Stimulated activated CD4-positive, alpha-beta T cell treated with anti-CD3 and anti-CD28 coated beads, Interleukin-4, amount 100 ng/mL, for 24 hours (primary cell): ENCODE measurements at places on chromosomes 1 and 21.

GRCh38 chr1:22500471-22500870 is 48.8 kb downstream of the ZBTB40 start:
- DNase-seq = no peak

- peak; percentile 35 for DNase-seq
These were observed 44.5 kb downstream of the SLC22A15 start for GRCh38 chr1:116020668-116021272.

- no peak for DNase-seq
These were observed 6.5 kb downstream of the WARS2 start for GRCh38 chr1:119133987-119134386.

DNA sequence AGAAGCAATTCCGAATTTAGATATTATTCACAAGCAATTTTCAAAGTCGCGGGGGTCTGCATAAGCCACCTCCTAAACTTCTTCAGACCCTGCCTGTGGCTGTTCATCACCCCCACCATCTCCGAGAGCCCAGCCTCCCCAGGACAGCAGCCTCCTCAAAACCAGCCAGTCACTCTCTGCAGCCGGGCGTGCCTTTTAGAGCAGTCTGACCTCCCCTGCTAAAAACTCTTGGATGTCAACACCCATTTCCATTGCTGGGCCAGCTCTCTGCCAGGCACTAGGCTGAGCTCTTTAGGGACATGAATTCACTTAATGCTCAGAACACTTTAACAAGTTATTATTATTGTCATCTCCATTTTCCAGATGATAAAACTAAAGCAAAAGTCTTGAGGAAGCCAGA is 11.7 kb downstream of the ADPRS start:
- DNase-seq = no peak

DNA sequence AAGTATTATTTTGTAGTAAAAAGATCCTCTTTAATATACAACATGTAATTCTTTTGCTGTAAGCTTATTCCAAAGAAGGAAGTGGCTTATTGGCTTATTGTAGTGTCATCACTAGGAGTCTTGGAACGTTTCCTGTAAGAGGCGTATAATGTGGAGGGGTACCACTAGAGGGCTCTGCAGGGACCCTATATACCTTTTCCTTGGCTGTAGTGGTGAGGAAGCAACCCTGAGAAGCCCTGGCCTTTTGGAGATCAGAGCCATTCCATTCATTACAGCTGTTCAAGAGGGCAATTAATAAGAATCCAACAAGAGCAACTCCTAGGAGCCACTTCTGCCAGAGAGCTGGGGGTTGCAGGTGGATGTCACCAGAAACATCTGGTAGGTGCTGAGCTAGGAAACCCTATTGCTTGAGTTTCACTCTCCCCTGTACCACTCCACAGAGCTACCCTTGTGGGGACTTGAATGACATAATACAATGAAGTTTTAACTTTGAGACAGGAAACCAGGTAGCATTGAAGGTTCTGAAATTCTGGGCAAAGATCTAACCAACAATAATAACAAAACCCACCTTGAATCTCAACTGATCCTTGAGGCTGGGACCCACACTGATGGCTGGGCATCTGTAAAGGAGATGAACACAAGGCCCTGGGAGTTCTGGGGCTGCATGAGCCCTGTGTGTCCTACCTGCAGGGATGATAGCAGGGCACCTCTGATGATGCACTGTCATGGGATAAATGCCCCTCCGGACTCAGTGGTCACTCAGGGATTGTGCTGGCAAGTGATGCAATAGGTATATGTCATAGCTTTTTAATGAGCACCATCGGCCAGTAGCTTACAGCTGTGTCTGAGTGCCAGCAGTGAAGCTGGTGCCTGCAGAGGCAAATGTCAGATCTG is 160.2 kb upstream of the COA6 start:
- DNase-seq = peak; percentile 54

DNA sequence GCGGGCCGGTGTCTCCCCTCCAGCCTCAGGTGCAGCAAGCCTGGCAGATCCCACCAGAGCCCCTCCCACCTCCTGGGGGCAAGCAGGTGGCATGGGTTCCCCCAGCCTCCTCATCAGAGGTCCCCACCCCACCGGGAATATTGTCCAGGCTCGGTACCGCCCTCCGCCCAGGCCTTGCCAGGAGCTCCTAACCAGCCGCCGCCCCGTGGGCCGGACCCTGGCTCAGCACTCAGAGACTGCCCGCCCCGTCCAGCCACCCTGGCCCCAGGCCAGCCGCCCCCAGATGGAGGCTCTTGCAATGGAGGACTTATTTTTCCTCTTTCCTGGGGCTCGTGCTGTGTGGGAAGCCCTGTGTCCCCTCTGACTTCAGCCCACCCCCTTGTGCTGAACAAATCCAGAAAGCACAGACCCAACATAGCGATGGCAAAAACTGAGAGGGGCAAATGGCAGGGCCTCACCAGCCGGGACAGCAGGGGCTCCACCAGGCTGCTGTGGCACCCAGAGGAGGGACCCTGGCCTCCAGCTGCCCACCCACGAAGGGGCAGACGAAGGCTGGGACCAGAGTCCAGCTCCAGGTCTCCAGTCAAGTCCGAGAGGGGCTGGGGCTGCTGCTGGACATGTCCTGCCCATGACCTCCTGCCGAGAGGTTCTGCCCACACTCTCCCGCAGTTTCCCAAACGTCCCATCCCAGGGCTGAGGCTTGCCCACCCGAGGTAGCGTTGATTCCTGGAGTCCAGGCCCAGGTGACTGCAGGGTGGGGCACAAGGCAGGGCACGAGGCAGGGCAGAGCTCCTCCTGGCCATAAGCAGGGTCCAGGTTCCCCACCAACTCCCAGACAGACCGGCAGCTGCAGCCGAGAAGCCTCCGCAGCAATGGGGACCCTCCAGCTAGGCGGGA is 7.5 kb downstream of the MEGF6 start:
- DNase-seq = no peak

- DNase-seq = no peak
These were observed 106.6 kb upstream of the VAV3 start for GRCh38 chr1:108071601-108072000.

- no peak for DNase-seq
These were observed 41.0 kb downstream of the UBASH3A start for GRCh38 chr21:42444745-42445059.

DNA sequence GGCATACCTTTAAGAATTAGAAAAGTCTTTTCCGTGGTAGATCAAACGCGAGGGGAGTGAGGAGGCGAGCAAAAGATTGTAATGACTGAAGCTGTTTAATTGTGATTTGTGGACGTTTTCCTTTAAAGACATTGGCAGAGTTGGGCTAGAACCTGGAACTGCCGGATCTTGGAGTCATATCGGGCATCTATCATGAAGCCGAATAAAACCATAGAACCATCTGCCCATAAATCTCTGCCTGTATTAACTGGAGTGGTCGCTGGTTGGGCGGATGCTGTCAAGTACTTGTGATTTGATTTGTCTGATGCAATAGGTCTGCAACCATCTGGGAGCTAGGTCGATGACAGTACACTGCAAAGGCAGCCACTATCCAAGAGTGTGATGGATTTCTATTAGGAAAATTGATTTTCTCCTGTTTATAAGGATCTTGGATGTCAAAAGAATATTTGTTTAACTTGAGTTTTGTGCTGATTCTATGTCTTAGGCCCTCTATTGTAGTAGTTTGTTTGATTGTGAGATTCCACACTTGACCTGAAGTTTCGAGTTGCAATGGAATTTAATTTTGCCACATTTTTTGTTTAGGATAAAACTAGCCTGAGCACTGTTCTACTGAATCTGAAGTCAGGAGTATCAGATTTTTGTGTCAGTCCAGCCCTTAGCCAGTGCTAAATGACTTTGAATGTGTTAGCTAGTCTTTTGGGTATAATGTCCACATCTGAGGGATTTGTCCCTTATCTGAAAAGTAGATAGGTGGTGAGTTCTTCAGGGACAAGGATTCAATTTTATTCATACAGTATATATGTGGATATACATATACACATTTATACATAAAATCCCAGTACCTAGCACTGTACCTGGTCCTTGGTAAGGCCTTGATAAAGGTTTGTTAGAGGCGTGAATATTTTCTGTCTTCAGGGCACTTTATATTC is 1.2 kb downstream of the SARS1 start:
- DNase-seq = peak; percentile 52

DNA sequence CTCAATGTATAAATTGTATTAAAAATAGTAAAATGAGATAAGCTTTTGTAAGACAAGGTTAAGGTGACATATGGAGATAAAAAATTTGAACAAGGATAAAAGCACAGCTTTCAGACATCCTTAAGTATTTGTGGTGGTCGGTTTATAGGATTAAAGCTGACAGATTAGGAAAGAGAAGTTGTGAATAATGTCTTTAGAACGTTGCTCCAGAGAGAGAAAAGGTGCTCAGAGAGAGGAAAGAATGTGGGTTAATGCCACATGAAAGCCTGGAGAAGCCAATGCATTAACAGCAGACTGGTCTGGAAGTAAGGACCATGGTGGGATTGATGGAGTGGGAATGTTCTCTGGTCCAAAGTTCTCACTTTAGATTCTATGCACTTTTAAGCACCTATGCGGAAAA is 44.8 kb downstream of the ATP6V1G3 start:
- DNase-seq = no peak

- DNase-seq = no peak
These were observed 22.8 kb downstream of the TAS1R2 start for GRCh38 chr1:18836654-18837053.

GRCh38 chr1:234139966-234140365 is 233.3 kb upstream of the COA6 start:
- DNase-seq = no peak

DNA sequence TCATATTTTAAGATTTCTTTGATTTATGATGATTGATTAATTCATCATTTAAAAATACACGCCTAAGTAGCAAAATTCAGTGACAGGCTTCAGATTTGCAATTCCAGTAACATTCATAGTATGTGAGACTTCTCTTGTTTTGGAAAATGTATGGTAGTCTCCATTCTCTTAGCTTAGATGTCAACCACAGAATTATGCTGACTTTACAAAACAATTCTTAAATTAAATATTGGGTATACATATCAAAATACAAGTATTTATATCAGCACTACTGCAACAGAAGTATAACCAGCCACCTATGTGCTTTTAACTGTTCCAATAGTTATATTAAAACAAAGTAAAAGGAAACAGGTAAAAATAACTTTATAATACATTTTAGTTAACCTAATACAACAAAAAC is 1328.6 kb upstream of the ADGRL2 start:
- DNase-seq = no peak
